ENCODE measurements at places on chromosomes 2 and 18. TPM values are rescaled to one million over a fixed set of nuclear protein-coding genes. Genes with fewer than 3 reads are reported as not detected.

DNA sequence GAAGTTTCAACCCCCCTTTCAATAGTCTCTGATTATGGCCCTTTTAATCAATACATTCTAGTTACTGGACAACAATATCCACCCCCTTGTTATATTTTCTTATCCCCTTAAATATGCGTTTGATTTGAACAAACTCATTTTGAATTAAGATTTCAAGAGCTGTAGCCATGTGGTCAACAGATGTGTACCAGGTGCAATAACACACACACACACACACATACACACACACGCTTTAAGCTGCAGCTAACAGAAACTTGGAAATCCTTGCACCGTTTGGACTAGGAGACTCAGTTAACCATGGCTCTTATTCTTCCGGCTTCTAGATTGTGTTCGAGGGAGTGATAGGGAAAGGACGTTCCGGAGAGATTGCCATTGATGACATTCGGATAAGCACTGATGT, 82.8 kb downstream of the NRP2 start:
- no peak for DNase-seq

- DNase-seq, result no peak
Measured at GRCh38 chr2:72604468-72604867, 221.4 kb downstream of the EXOC6B start.

DNA sequence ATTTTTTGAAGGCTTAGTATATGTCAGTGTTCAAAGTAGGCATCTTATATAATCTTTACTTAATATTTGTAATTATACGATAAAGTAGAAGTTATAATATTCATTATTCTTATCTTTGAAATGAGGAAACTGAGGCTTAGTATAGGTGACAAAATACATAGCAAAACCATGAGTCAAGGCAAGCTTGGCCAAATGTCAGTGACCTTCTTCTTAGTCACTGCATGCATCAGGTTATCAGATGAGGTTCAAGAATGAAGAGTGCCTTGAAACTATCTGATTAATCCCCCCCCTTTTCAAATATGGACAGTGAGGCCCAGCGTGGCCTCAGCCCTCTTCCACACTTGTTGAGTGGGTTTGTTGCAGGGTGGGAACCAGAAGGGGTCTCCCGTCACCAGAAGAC, 59.3 kb downstream of the PMAIP1 start:
- DNase-seq, result no peak

DNA sequence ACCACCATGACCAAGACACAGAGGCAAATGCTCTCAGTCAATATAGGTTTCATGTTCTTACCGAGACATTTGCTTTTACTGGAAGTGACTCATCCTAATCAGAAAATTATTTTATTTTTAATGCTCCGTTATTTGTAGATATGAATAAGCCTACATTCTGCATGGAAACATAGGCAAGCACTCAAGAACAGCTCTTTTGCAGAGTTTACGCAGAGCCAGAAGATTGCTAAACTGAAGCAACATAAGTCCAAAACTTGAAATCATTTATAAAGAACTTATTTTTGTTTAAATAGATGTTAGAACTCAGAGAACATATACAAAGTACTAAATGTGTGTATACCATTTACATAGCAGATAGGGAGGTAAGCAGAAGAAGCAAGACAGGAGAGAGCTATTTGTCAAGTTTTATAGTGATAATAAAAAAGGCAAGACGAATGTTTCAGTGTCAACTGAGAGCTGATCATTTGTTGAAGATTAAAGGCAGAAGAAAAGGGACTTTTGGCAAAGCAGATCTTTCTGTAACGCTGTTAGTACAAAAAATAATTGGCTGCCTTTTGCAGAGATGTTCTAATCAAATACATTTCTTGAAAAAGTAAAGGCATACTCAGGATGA, 12.4 kb upstream of the PPP1R1C start:
- DNase-seq, result no peak

SOCS6 gene
- 10.3 TPM for polyA plus RNA-seq

AGXT gene
- polyA plus RNA-seq, result 1.8 TPM

KRTCAP3 gene
- polyA plus RNA-seq, result 61.6 TPM

Data from small intestine (tissue), 16 donors.